ENCODE measurements at places on chromosomes 4 and X. TPM values are rescaled to one million over a fixed set of nuclear protein-coding genes. Genes with fewer than 3 reads are reported as not detected.

HDX gene
- total RNA-seq, result 9.4 TPM

GPC3 gene
- total RNA-seq, result 874 TPM

DNA sequence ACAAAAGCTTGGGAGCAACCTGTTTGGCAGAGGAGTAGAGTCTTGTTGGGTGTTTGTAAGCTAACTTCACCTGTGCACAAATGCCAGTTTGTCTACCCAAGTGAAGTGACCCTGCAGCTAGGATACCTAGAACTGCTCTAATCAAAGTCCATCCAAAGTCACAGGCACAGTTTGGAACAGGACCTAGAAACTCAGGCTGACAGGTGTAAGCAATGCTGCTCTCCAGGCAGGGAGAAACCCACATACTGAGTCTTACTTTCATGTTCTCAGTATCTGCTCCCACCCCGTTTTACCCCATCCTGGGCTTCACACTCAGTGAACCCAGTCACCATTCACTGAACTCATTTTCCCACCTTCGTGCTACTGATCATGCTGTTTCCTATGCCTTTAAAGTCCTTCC is 40.3 kb downstream of the MAML3 start:
- H3K27ac ChIP-seq, result no peak overlapping the region
- H3K36me3 ChIP-seq, result no peaks in the 10 kb centered on the region
- H3K4me3 ChIP-seq, result no peak overlapping the region
- DNase-seq, result no peak
- peaks cover 18% of the 10 kb centered on the region for H3K4me1 ChIP-seq
- H3K27me3 ChIP-seq, result no peaks in the 10 kb centered on the region

DNA sequence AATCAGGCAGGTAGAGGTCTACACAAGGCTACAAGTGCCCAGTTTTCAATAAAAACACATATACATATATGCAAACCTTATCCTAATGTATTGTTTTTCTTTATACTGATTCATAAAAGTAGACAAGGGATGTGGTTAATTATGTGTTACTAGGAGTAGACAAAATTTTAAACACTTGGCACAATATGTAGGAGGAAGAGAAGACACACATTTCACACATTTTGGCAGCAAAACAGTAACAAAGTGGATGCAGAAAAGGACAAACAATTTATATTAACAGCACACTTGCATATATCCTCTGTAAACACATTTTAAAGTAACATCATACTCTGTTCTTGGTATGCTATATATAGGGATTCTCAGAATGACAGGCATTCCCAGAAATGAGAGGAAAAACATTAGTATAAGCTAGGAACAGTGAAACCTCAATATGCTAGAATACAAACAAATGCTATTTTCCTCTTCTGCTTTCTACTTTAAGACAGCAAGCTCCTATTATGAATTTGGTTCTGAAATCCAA is 63.8 kb downstream of the GPRIN3 start:
- no peaks in the 10 kb centered on the region for H3K27me3 ChIP-seq
- no peak overlapping the region for H3K27ac ChIP-seq
- DNase-seq, result no peak
- peaks cover 9% of the 10 kb centered on the region for H3K4me1 ChIP-seq
- no peak overlapping the region for H3K4me3 ChIP-seq

GRCh38 chr4:75630174-75630936 is at the start of gene CDKL2:
TSS of gene CDKL2 (minus strand) at chr4:75630528. CDS start at chr4:75625988, 4,540 bp downstream.
- DNase-seq, result peak; percentile 94
- H3K27me3 ChIP-seq, result no peaks in the 10 kb centered on the region
- H3K4me3 ChIP-seq, result peak within 1 kb of the TSS; percentile 61
- no peaks in the 10 kb centered on the region for H3K4me1 ChIP-seq
- no peak within 1 kb of the TSS for H3K27ac ChIP-seq

DNA sequence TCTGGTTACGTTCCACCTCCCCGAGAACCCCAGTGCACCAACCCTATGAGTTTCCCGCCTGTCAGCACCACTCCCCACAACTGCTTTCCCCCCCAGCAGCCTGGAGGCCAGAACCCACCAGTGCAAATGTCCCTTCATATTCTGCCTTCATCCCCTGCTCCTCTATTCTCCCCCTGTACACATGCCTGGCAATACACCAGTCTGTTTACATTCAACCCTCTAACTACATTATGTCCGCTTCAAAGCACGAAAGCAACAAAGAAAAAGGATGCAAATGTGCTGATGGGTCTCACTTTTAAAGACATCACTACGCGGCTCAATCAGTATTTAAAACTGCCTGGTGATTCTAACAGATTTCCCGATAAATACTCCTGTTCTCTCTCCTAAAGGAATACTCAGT is 126.7 kb upstream of the SORBS2 start:
- H3K27ac ChIP-seq, result no peak overlapping the region
- DNase-seq, result no peak

- H3K4me3 ChIP-seq, result no peak overlapping the region
- DNase-seq, result peak; percentile 37
- no peaks in the 10 kb centered on the region for H3K27me3 ChIP-seq
- H3K36me3 ChIP-seq, result no peaks in the 10 kb centered on the region
Observed at GRCh38 chrX:113384628-113385027, 544.0 kb upstream of the AMOT start.

GRCh38 chr4:7741946-7742806 is 197.5 kb downstream of the AFAP1 start:
- no peak overlapping the region for H3K4me3 ChIP-seq
- no peaks in the 10 kb centered on the region for H3K36me3 ChIP-seq
- no peaks in the 10 kb centered on the region for H3K27me3 ChIP-seq
- no peak for DNase-seq

DNA sequence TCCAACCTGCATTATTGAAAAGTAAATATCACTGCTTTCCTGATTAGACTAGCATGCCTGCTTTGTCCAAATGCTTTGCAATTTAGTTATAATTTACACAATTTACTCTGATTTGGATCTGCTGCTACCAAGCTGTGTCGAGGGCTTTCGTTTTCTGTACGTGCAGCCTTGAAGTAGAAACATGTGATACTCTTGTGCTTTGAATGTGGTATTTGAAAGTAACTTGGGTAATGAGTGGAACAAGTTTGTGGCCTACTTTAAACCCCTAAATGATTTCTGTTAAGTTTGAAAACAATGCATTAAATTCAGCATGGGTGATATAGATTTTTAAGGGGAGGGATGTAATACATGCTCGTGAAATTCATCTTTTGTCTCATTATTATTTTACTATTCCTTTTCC is 240.7 kb downstream of the IQCM start:
- no peaks in the 10 kb centered on the region for H3K27me3 ChIP-seq
- H3K4me3 ChIP-seq, result no peak overlapping the region
- DNase-seq, result no peak
- no peak overlapping the region for H3K27ac ChIP-seq

DNA sequence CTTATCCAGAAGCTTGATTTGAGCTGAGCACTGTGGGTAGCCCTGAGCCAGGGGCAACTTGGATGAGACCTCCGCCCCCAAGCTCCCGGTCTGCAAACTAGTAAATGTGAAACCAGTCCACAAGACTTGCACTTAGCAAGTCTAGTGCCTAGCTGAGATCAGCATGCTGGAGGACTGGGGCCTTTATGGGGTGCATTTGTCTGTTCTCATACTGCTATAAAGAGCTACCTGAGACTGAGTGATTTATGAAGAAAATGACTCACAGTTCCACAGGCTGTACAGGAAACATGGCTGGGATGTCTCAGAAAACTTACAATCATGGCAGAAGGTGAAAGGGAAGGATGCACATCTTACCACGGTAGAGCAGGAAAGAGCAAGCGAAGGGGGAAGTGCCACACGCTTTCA is 42.1 kb upstream of the HOPX start:
- H3K4me3 ChIP-seq, result no peak overlapping the region
- H3K36me3 ChIP-seq, result no peaks in the 10 kb centered on the region
- H3K27me3 ChIP-seq, result no peaks in the 10 kb centered on the region
- peak; percentile 44 for DNase-seq
- peak overlapping the region; percentile 41 for H3K27ac ChIP-seq

XK gene
- 2.9 TPM for total RNA-seq

- no peaks in the 10 kb centered on the region for H3K27me3 ChIP-seq
- no peaks in the 10 kb centered on the region for H3K36me3 ChIP-seq
- no peak overlapping the region for H3K27ac ChIP-seq
- no peaks in the 10 kb centered on the region for H3K4me1 ChIP-seq
- no peak for DNase-seq
- H3K4me3 ChIP-seq, result no peak overlapping the region
Observed at GRCh38 chrX:81229229-81229628, 27.3 kb downstream of the SH3BGRL start.

ITM2A gene
- 13.2 TPM for total RNA-seq

- H3K27ac ChIP-seq, result no peak overlapping the region
- DNase-seq, result no peak
- H3K36me3 ChIP-seq, result no peaks in the 10 kb centered on the region
- H3K4me1 ChIP-seq, result no peaks in the 10 kb centered on the region
Observed at GRCh38 chr4:137454767-137455166, 77.5 kb downstream of the PCDH18 start.

NAA11 gene
- not detected for total RNA-seq

- H3K27ac ChIP-seq, result no peak overlapping the region
- H3K27me3 ChIP-seq, result no peaks in the 10 kb centered on the region
- no peaks in the 10 kb centered on the region for H3K4me1 ChIP-seq
- no peak for DNase-seq
Observed at GRCh38 chrX:133909888-133910287, 75.5 kb downstream of the GPC3 start.

- no peaks in the 10 kb centered on the region for H3K27me3 ChIP-seq
- no peak overlapping the region for H3K4me3 ChIP-seq
- peak overlapping the region; percentile 40 for H3K27ac ChIP-seq
- no peaks in the 10 kb centered on the region for H3K4me1 ChIP-seq
- no peak for DNase-seq
- H3K36me3 ChIP-seq, result no peaks in the 10 kb centered on the region
Observed at GRCh38 chr4:152992466-152992865, 56.3 kb downstream of the FHDC1 start.

ZFP42 gene
- 7.1 TPM for total RNA-seq

- peak; percentile 24 for DNase-seq
- no peak overlapping the region for H3K4me3 ChIP-seq
- no peaks in the 10 kb centered on the region for H3K27me3 ChIP-seq
- H3K36me3 ChIP-seq, result no peaks in the 10 kb centered on the region
Observed at GRCh38 chr4:47213971-47214370, 182.6 kb downstream of the GABRB1 start.

GRCh38 chrX:149490100-149490499 is 15.0 kb downstream of the IDS start:
- no peak overlapping the region for H3K27ac ChIP-seq
- H3K36me3 ChIP-seq, result no peaks in the 10 kb centered on the region
- no peak for DNase-seq
- H3K27me3 ChIP-seq, result no peaks in the 10 kb centered on the region
- no peaks in the 10 kb centered on the region for H3K4me1 ChIP-seq

LRP2BP gene
- total RNA-seq, result 0.23 TPM

- no peak overlapping the region for H3K27ac ChIP-seq
- no peaks in the 10 kb centered on the region for H3K36me3 ChIP-seq
- no peaks in the 10 kb centered on the region for H3K27me3 ChIP-seq
- H3K4me1 ChIP-seq, result no peaks in the 10 kb centered on the region
- no peak overlapping the region for H3K4me3 ChIP-seq
Observed at GRCh38 chr4:3408793-3409330, 32.9 kb upstream of the HGFAC start.

DNA sequence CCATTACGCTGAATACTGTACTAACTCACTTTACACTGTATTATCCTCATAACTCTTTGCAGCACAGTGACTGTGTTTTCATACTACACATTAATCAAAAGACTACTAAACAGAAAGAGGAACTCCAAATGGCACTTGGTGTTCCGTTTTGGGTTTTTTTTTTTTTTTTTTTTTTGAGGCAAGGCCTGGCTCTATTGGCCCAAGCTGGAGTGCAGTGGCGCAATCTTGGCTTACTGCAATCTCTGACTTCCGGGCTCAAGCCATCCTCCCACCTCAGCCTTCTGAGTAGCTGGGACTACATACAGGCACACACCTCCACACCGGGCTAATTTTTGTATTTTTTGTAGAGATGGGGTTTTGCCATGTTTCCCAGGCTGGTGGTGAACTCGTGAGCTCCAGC is 10.7 kb downstream of the KLHL8 start:
- no peak overlapping the region for H3K27ac ChIP-seq
- H3K4me3 ChIP-seq, result no peak overlapping the region
- no peak for DNase-seq
- no peaks in the 10 kb centered on the region for H3K27me3 ChIP-seq
- peaks cover 4% of the 10 kb centered on the region for H3K4me1 ChIP-seq

SH2D1A gene
- total RNA-seq, result not detected

DNA sequence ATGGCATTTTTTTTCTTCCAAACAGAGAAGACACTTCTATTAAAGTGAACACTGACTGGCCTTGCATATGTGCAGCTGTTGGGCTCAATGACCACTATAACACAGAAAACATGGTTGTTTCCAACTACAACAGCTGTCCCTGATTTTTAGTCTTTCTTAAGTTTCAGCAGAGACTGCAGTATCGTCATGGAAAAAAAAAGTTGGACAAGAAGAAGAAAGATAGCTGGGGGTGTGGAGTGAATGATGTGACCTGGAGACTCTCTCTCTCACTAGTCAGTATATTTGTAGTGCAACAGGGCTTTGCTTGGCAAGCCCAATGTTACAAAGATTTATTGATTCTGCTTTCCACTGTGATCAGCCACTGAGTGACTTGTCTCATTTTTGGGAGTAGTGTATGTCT is 29.5 kb upstream of the C4orf54 start:
- no peak overlapping the region for H3K27ac ChIP-seq
- no peak for DNase-seq
- H3K4me3 ChIP-seq, result no peak overlapping the region
- no peaks in the 10 kb centered on the region for H3K4me1 ChIP-seq
